ENCODE measurements at places on chromosomes 7 and 10. TPM values are rescaled to one million over a fixed set of nuclear protein-coding genes. Genes with fewer than 3 reads are reported as not detected.

- H3K27ac ChIP-seq = peak overlapping the region; percentile 99
- H3K27me3 ChIP-seq = no peaks in the 10 kb centered on the region
- peaks cover 52% of the 10 kb centered on the region for H3K4me1 ChIP-seq
These were observed 733 bp upstream of the ARL5B start for GRCh38 chr10:18658271-18659124.

Gene CCDC186
- polyA plus RNA-seq = 21.5 TPM

DNA sequence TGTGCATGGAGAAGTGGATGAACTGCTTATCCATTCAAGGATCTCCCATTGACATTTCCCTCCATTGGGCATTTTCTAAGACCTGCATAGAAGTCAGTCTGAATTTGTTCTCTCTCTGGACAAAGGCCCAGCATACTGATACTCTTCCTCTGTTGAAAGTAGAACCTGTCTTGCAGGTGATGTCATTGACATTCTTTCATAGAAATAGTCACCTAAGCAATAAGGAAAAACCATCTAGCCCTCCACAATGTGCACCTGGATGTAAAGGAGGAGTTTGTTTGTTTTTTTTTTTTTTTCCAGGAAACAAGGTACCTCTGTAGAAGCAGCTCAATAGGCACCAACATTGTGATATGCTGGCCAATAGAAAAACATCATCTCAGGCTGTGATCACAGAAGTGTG is 150.4 kb downstream of the DPY19L1 start:
- H3K27ac ChIP-seq = no peak overlapping the region
- no peak for DNase-seq

Gene SLC39A12
- not detected for polyA plus RNA-seq

DNA sequence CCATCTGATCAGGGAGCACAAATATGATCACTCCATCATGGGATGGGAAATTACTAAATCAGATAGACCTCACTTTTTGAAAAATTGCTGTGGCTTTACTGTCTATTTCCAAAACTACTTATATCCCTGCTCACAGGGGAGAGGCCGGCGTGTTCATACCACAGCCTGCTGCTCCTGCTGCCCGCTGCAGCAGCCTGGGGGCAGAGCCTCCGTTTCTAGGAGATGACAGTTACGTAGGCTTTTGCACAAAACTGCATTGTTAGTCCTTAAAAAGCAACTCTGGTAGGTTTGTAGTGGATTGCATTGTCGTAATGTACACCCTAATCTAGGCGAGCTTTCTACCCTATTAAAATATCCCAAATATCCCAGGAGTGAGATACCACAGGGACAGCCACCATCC is 203.7 kb downstream of the EBF3 start:
- DNase-seq = no peak
- peaks cover 16% of the 10 kb centered on the region for H3K4me1 ChIP-seq
- H3K36me3 ChIP-seq = peaks cover 18% of the 10 kb centered on the region
- no peak overlapping the region for H3K4me3 ChIP-seq
- H3K27ac ChIP-seq = no peak overlapping the region
- H3K27me3 ChIP-seq = no peaks in the 10 kb centered on the region

GRCh38 chr7:4132221-4132620 is 549.9 kb upstream of the FOXK1 start:
- no peak overlapping the region for H3K4me3 ChIP-seq
- DNase-seq = no peak
- H3K27me3 ChIP-seq = peaks cover 7% of the 10 kb centered on the region
- H3K4me1 ChIP-seq = no peaks in the 10 kb centered on the region
- H3K27ac ChIP-seq = no peak overlapping the region

GRCh38 chr7:123329988-123330643 is 130.3 kb upstream of the SLC13A1 start:
- no peaks in the 10 kb centered on the region for H3K27me3 ChIP-seq
- no peak overlapping the region for H3K4me3 ChIP-seq
- H3K4me1 ChIP-seq = no peaks in the 10 kb centered on the region
- DNase-seq = no peak

Gene STOX1
- polyA plus RNA-seq = 0.18 TPM

Gene PRSS37
- not detected for polyA plus RNA-seq

- H3K27ac ChIP-seq = no peak overlapping the region
- H3K27me3 ChIP-seq = no peaks in the 10 kb centered on the region
- H3K36me3 ChIP-seq = no peaks in the 10 kb centered on the region
These were observed 211.4 kb downstream of the MDFIC start for GRCh38 chr7:115133248-115133647.

GRCh38 chr10:5960070-5960972 is 17.0 kb downstream of the IL15RA start:
- H3K27ac ChIP-seq = no peak overlapping the region
- no peaks in the 10 kb centered on the region for H3K4me1 ChIP-seq
- no peaks in the 10 kb centered on the region for H3K36me3 ChIP-seq
- no peak for DNase-seq
- H3K27me3 ChIP-seq = no peaks in the 10 kb centered on the region

DNA sequence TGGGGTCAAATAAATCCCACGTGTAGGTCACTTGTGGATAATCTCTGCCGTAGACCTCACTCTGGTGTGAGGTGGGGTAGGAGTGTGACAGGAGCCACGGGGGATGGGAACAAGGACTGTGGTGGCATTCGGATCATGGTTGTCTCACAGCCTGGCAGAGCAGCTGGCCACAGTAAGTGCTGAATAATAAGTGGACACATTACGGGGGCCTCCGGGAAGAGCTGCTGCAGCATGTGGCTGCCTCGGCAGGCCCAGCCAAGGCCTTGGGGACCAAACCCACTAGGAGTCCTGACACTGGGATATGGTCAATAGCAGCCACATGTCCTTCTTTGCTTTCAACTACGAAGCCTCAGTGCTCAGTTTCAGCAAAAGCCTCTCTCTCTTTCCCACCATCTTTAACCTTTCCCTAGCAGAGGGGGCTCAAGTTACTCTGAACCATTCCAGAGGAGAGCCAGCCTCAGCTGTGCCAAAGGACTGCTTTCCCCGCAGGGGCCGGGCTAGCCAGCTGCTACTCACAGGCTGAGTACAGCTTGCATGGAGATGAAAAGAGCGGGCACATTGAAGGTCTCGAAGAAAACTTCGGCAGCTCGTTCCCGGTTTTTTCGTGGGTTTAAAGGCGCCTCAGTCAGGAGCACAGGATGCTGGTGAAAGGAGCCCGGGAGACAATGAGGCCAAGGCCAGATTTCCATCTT is 17.3 kb downstream of the ACTR1A start:
- H3K27ac ChIP-seq = no peak overlapping the region
- H3K36me3 ChIP-seq = no peaks in the 10 kb centered on the region
- no peaks in the 10 kb centered on the region for H3K4me1 ChIP-seq
- H3K4me3 ChIP-seq = no peak overlapping the region
- no peaks in the 10 kb centered on the region for H3K27me3 ChIP-seq

GRCh38 chr10:27258492-27258837 is 17.9 kb upstream of the ACBD5 start:
- peaks cover 17% of the 10 kb centered on the region for H3K4me1 ChIP-seq
- H3K4me3 ChIP-seq = peak overlapping the region; percentile 93
- peak overlapping the region; percentile 70 for H3K27ac ChIP-seq
- no peaks in the 10 kb centered on the region for H3K36me3 ChIP-seq
- peaks cover 35% of the 10 kb centered on the region for H3K27me3 ChIP-seq

DNA sequence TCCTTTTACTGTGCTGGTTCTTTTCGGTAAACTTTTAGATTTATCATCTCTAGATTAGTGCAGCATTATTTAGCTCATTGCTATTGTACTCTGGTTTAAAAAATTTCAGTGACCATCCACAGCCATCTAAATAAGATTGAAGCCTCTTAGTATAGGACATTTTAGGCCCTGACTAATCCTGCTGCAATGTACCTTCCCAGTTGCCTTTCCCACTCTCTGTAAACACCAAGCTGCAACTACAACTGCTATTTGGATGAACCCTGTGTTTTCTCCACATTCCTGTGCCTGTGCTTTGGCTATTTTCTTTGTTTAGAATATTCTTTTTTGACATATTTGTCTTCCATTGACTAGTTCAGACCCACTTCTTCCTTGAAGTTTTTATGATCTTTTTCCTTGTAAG is 314.6 kb downstream of the AUTS2 start:
- H3K4me3 ChIP-seq = no peak overlapping the region
- H3K4me1 ChIP-seq = peaks cover 33% of the 10 kb centered on the region
- H3K27me3 ChIP-seq = no peaks in the 10 kb centered on the region
- peaks cover 4% of the 10 kb centered on the region for H3K36me3 ChIP-seq

Gene GHRHR
- not detected for polyA plus RNA-seq

DNA sequence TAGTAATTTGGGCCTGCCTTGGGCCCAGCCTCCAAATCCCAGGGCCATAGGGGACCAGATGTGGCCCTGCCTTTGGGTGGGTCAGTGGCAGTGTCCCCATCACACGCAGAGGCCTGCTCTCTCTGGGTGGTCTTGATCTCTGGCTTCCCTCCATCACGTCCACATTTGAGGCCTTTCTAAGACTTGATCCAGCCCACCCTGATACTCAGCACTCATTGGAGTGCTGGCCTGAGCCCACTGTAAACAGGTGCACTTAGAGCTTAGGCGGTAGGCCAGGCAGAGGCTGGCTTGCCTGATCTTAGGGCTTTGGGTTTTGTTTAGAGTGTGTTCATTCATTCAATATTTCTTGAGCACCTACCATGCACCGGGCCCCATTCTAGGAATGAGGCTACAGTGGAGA is 52.6 kb downstream of the TBATA start:
- no peaks in the 10 kb centered on the region for H3K27me3 ChIP-seq
- no peak overlapping the region for H3K27ac ChIP-seq
- H3K4me3 ChIP-seq = no peak overlapping the region
- no peak for DNase-seq
- no peaks in the 10 kb centered on the region for H3K4me1 ChIP-seq

DNA sequence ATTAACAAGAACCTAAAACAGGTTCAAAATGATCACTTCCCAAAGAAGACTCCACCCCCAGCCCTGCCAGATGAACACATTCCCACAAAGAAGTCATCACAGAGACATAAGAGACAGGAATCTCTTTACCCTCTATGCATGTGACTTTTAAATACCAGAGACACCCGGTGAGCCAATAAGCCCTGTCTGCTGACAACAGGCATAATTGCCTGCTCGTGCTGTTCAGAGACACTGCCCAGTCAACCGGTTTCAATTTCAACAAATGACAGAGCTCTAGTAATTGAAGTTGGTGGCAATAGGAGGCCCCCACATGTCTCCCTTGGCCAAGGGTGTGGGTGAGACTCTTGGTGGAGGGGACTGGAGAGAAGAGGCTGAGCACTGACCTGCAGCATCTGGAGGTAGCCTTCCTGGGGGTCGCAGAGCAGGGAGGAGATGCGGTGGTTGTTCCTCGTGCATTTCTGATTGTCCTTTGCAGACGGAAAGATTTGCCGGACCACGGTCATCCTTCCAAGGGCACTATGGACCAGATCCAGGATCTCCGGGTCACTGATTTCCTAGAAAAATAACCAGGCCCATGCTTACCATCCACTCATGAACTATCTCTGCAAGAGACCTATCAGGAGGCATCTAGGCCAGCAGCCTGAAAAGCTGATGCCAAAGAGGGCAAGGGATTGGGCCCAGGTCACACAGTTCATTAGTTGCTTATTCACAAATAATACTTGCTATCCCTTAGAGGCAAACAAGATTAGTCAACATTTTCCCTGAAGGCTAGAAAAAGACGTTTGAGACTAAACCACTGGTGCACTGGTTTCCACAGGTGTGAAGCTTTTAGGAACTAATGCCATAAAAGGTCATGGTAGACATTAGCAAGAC is 497.7 kb downstream of the GRID1 start:
- no peak overlapping the region for H3K27ac ChIP-seq
- peaks cover 3% of the 10 kb centered on the region for H3K4me1 ChIP-seq
- H3K27me3 ChIP-seq = peaks cover 65% of the 10 kb centered on the region
- H3K4me3 ChIP-seq = no peak overlapping the region
- no peak for DNase-seq

Gene ADCYAP1R1
- polyA plus RNA-seq = not detected

DNA sequence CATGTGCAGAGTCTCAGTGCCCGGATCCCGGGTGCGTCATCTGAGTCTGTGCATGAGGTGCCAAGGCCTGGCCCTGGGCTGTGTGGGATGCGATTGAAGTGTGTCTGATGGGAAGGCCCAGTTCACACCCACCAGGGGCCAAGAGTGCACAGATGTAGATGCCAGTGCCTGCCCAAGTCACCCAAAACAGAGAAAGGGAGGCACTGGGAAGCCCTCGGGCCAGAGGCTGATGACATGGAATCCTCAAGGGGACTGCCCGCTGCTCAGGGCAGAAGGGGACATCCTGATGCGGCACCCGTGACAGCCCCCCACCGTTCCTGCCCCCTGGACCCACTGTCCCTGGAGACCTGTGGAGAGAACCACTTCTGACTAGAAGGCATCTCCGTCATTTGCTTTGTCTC is 72.2 kb upstream of the ZNF479 start:
- H3K4me3 ChIP-seq = no peak overlapping the region
- DNase-seq = no peak
- no peaks in the 10 kb centered on the region for H3K4me1 ChIP-seq
- no peaks in the 10 kb centered on the region for H3K27me3 ChIP-seq
- no peak overlapping the region for H3K27ac ChIP-seq
- no peaks in the 10 kb centered on the region for H3K36me3 ChIP-seq

DNA sequence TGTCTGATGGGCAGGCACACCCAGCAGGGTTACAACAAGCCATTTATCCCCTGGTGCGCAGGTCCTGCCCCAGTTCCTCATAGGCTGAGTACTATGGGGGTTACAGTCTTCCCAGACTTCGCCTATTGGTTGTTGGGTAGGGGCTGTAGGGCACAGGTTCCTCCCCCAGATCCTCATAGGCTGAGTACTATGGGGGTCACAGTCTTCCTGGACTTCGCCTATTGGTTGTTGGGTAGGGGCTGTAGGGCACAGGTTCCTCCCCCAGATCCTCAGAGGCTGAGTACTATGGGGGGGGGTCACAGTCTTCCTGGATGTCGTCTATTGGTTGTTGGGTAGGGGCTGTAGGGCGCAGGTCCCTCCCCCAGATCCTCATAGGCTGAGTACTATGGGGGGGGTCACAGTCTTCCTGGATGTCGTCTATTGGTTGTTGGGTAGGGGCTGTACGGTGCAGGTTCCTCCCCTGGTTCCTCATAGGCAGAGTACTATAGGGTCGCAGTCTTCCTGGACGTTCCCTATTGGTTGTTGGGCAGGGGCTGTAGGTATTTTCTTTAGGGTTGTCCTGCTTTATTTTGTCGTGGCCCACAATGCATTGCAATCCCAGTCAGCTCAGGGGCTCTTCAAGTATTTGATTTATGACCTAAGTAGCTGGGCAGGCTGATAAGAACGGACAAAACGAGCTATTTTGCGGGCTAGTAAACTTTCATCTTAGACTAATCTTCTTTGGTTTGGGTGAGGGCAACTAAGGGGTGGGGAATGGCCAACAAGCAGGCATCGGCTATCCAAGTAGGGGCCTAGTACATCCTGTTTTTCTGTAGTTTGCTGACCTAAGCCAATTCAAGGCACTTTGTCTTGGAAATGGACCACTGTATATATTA is 3.4 kb downstream of the LRRC27 start:
- no peaks in the 10 kb centered on the region for H3K27me3 ChIP-seq
- peaks cover 39% of the 10 kb centered on the region for H3K4me1 ChIP-seq
- peak; percentile 61 for DNase-seq
- H3K36me3 ChIP-seq = no peaks in the 10 kb centered on the region
- H3K4me3 ChIP-seq = peak overlapping the region; percentile 94

Gene GPC2
- polyA plus RNA-seq = not detected

Gene CHN2
- polyA plus RNA-seq = not detected

DNA sequence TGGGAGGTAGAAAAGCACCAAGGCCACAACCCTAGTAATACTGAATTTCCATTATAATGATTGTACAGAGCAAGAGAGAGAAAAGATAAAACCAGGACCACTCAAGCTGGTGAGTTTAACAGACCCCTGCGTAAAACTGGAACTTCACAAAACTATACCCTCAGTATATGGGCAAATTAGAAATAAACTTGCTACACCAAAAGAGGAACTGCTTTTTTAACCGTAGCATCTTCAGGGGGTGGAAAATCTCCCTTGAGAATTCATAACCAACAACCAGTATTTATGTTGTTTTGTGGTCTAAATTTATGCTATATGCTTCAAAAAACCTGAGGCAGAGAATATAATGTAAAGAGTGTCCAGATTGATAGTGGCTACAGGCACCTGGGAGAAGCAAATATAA is 171.2 kb downstream of the SGMS1 start:
- H3K27ac ChIP-seq = peak overlapping the region; percentile 6
- H3K27me3 ChIP-seq = no peaks in the 10 kb centered on the region
- H3K36me3 ChIP-seq = peaks cover 4% of the 10 kb centered on the region
- peak overlapping the region; percentile 35 for H3K4me3 ChIP-seq
